Naive thymus-derived CD4-positive, alpha-beta T cell (primary cell): ENCODE measurements at places on chromosomes 12 and 14. TPM values are rescaled to one million over a fixed set of nuclear protein-coding genes. Genes with fewer than 3 reads are reported as not detected.

The ANKRD33 gene
- total RNA-seq: not detected

The KLRD1 gene
- 1.7 TPM for total RNA-seq

The TSPAN11 gene
- total RNA-seq: not detected

The IFI27L1 gene
- 6.3 TPM for total RNA-seq

GRCh38 chr14:31059152-31059924 lies 33.2 kb upstream of the STRN3 start:
- H3K4me1 ChIP-seq: no peaks in the 10 kb centered on the region
- no peak overlapping the region for H3K4me3 ChIP-seq
- no peak overlapping the region for H3K27ac ChIP-seq
- H3K27me3 ChIP-seq: no peaks in the 10 kb centered on the region
- no peaks in the 10 kb centered on the region for H3K36me3 ChIP-seq

DNA sequence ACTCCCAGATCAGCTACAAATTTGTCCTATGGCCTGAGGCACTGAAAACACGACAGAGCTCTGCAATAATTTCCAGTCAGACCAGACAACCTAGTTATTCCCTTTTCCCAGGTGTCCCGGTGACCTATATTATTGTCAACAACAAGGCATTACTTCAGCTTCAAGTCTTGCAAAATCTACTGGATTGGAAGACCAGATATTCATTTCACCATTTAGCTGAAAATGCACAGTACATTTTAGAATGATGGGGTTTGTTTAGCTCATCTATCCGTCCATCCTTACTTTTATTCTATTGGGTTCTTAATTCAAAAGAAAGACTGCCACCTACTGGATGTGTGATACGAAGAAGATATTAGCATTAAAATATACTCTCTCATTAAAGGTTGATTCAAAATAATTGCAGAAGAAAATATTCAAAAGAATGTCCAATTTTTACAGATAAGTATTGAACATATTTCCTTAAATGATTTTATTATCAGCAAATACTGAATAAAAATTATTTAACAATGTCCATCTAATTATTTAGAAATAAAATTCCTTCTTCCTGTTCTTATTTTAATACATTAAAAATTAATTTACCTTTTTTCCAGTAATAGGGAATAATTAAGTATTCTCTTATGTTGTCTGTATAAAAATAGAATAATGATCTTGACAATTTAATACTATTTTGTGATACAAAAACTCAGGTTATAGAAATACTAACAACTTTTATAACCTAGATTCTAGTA lies 244.9 kb upstream of the LRIG3 start:
- H3K4me1 ChIP-seq: no peaks in the 10 kb centered on the region
- no peak overlapping the region for H3K27ac ChIP-seq
- no peak for DNase-seq
- H3K4me3 ChIP-seq: no peak overlapping the region
- H3K36me3 ChIP-seq: no peaks in the 10 kb centered on the region
